A172 (cell line): ENCODE measurements at places on chromosomes 4 and X. TPM values are rescaled to one million over a fixed set of nuclear protein-coding genes. Genes with fewer than 3 reads are reported as not detected.

MMAA gene
- 3.4 and 4.6 TPM in 2 replicates for total RNA-seq

LRIT3 gene
- not detected in 2 replicates for total RNA-seq

DNA sequence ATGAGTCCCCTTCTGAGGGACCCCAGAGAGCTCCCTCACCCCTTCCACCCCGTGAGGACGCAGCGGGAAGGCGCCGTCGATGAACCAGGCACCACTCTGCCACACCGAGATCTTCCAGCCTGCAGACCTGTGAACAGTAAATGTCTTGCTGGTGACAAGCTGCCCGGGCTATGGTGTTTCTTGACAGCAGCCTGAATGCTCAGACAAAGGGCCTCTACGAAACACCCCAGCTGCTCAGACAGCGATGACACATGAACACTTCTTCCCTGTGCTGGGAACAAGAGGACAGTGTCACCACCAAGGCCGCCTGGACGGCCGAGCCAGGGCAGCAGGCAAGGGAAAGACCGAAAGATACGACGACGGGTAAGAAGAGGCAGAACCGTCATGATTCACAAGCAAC is 30.6 kb upstream of the GTPBP6 start:
- DNase-seq = no peak

DNA sequence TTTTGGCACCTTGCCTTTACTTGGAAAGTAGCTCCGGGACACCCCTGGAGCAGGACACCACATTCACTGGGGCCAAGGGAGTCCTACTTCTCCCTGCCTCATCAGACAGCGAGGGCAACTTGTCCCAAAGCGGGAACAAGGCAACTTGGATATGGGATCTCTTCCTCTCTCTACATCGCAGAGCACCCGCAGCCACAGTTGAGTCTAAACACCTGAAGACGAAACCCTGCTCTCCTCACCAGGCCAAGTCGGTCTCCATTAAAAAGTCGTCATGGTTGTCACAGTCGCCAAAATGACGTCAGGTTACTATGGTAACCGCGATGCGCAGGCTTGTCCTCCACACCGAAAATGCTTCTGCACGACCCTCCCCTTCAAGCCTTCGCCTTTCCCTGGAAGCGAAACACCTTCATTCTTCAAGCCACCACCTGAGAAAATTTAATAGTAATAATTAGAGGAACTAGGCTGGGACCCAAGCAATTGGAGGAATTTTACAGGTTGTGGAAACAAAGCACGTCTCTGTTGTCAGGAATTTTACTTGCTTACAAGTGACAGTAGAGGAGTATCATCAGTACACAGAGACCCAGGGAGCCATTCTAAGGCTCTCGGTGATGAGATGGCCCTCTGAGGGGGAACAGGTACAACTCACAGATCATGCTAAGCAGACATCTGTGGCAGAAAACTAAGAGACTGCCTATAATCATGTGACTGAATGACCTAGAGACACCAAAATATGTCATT is 30.5 kb upstream of the TCEAL4 start:
- no peak for DNase-seq

- no peak for DNase-seq
Measured at GRCh38 chr4:55030589-55030988, 94.8 kb downstream of the KDR start.

DNA sequence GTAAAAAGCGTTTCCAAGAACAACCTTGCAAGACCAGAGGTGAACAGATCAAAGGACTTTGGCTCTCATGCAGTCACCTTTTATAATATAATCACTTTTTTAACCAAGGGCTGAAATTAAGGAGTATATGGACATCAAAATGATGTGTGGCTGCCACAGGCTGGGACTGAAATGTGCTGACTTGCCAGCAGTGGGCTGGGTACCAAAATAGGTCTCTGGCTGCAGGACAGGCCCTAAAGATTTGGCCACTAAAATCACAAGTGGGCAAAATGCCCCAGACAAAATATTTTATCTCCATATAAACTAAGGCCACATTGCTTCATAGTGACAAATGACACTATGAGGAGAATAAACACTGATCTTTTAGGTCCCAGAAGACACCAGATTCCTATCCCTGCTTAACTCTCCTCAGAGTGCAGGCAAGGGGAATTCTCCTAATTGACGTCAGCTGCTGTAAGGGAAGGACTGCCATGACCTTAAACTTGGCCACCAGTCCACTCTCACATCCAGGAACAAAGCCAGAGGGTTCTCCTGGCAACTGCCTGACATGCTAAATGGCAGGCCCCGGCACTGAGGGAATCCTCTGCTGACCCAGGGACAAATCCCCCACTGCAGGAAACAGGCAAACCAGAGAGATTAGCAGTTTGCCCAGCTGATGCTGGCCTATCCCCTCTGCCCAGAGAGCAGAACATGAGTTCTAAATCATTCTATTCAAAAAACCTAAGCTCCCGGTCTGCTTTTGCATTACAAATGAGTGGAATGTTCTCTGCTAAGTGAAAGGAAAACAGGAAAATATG is 155.8 kb downstream of the PPP3CA start:
- DNase-seq = peak; percentile 58

- DNase-seq = no peak
Measured at GRCh38 chr4:183797445-183798300, 107.4 kb upstream of the STOX2 start.

DNA sequence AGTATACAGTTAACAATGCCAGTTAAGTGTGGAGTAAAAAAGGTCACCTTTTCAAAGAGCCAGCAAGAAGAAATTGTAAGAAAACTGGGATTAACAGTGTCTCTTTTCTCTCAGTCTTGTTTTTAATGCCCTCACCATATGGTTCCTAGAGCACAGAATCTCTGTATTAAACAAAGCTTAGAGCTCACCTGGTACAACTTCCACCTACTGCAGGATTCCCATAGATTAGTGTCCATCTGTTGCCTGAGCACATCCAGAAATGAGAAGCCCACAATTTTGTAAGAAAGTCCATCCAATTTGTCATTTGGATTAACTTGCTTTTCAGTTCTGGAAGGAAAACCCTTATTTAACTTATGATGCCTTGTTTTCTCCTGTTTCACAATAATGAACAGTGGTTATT is 1037.1 kb downstream of the STPG2 start:
- DNase-seq = no peak

GRCh38 chr4:732911-733630 is 27.4 kb downstream of the PCGF3 start:
- no peak for DNase-seq
